ENCODE measurements at places on chromosomes 3 and 15.

GRCh38 chr3:195196266-195196665, 74.7 kb downstream of the XXYLT1 start:
- H3K36me3 ChIP-seq, result no peaks in the 10 kb centered on the region
- H3K4me3 ChIP-seq, result no peak overlapping the region
- H3K27me3 ChIP-seq, result no peaks in the 10 kb centered on the region
- peaks cover 27% of the 10 kb centered on the region for H3K4me1 ChIP-seq
- H3K27ac ChIP-seq, result peak overlapping the region; percentile 36

GRCh38 chr3:61323094-61323493, 71.8 kb upstream of the FHIT start:
- no peaks in the 10 kb centered on the region for H3K36me3 ChIP-seq
- H3K27ac ChIP-seq, result no peak overlapping the region
- no peak overlapping the region for H3K4me3 ChIP-seq
- H3K4me1 ChIP-seq, result no peaks in the 10 kb centered on the region

DNA sequence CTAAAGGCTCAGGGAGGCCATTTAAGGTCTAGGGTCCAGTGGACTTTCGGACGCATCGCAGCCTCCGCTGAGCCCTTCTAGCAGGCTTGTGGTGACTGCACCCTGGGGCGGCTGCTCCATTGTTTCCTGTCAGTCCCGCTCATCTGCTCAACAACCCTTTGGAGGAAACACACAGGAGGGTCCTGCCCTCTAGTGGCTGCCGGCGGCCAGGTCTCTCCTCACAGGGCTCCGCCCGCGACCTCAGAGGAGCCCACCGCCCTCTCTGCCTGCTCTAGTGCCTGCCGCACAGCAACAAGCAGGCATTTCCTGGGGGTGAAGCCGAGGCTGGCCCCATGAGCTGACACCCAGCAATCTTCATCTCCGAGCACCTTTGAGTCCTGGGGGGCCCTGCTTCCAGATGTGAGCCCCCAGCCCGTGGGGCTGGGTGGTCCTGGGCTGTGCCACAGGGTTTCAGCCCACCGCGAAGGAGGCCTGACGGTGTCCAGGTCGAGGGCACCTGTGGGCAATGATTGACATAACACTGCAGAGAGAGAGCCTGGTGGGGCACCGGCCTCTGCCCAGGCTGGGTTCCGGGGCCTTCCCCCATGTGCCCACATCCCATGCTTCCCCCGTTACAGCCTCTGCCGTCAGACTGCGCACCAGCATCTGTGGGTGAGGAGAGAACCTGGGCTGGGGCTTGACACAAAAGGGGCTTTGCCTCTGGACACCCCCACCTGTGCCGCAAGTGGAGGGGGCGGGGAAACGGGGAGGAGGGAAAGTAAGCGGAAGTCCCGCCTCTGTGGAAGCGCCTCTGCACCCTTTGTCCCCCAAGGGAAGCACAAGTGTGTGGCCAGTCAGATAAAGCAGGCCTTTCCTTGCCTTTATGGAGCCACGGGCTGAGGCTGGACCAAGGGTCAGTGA, 27.0 kb upstream of the SFMBT1 start:
- H3K4me3 ChIP-seq, result peak overlapping the region; percentile 61
- no peaks in the 10 kb centered on the region for H3K36me3 ChIP-seq
- H3K27me3 ChIP-seq, result no peaks in the 10 kb centered on the region
- H3K27ac ChIP-seq, result peak overlapping the region; percentile 70

GRCh38 chr3:194682694-194683310, 2.9 kb upstream of the FAM43A start:
- H3K4me1 ChIP-seq, result no peaks in the 10 kb centered on the region
- H3K27me3 ChIP-seq, result no peaks in the 10 kb centered on the region
- no peak overlapping the region for H3K4me3 ChIP-seq
- DNase-seq, result peak; percentile 83
- no peaks in the 10 kb centered on the region for H3K36me3 ChIP-seq

DNA sequence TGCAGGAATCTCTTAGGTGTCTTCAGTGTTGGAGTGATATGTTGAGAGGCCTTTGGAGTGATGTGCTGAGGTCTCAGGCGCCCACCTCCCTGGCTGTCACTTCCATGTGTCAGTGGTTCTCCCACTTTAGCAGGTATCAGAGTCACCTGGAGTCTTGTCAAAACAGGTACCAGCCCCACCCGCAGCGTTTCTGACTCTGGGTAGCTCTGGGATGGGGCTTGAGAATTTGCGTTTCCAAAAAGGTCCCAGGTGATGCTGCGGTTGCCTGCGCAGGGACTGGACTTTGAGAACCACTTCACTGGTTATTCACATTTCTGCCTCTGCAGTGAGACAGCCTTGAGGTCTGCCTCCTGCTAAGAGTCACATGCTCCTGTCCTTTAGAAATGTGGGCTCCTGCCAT, 15.5 kb downstream of the UMPS start:
- H3K36me3 ChIP-seq, result peaks cover 15% of the 10 kb centered on the region
- H3K4me1 ChIP-seq, result no peaks in the 10 kb centered on the region
- no peaks in the 10 kb centered on the region for H3K27me3 ChIP-seq
- no peak for DNase-seq
- no peak overlapping the region for H3K4me3 ChIP-seq
- H3K27ac ChIP-seq, result no peak overlapping the region

DNA sequence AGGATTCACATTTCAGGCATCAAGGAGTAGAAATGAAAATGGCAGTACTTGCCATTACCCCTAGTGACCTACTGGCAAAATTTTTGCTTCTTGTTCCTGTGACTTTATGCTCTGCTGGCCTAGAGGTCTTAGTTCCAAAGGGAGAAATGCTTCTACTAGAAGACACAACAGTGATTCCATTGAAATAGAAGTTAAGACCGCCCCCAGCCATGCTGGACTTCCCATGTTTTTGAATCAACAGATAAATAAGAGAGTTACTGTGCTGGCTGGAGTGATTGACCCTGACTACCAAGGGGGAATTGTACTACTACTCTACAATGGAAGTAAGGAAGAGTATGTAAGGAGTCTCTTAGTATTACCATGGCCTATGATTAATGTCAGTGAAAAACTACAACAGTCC, 196.2 kb upstream of the AZI2 start:
- H3K27ac ChIP-seq, result no peak overlapping the region
- no peak overlapping the region for H3K4me3 ChIP-seq
- H3K27me3 ChIP-seq, result no peaks in the 10 kb centered on the region
- no peak for DNase-seq
- no peaks in the 10 kb centered on the region for H3K36me3 ChIP-seq

DNA sequence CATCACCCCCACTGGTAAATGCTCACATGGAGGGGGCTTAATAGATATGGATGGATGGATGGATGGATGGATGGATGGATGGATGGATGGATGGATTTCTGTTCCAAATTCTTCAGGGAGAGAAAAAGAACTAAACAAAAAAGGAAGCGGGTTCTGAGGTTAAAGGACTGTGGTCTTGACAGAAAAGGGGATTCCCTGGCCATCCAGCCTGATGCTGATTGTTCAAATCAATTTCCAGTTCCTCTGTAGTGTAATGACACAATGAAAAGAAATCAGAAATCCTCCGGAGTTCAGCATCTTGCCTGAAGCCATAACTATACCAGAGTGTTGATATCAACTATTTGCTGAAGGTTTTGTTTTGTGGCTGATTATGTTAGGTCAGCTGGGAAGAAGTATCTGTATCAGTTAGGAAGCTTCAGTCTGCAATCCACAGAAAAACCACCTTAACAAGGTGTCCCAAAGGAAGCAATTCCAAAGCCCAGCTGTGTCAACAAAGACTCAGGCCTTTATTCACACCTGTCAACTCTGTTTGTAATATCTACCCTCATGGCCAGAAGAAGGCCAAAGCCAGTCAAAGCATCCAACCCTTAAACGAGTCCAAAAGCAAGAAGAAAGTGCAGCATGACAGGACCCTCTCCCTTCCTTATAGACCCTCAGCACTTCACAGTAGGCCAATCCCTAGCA, 24.5 kb upstream of the RASA2 start:
- H3K27me3 ChIP-seq, result no peaks in the 10 kb centered on the region
- no peak overlapping the region for H3K4me3 ChIP-seq
- H3K4me1 ChIP-seq, result no peaks in the 10 kb centered on the region

GRCh38 chr3:123953735-123954134, 7.3 kb downstream of the CCDC14 start:
- H3K4me3 ChIP-seq, result no peak overlapping the region
- no peak overlapping the region for H3K27ac ChIP-seq
- no peaks in the 10 kb centered on the region for H3K27me3 ChIP-seq
- no peaks in the 10 kb centered on the region for H3K4me1 ChIP-seq
- no peaks in the 10 kb centered on the region for H3K36me3 ChIP-seq
- DNase-seq, result no peak

GRCh38 chr3:88528494-88528893, 378.7 kb downstream of the C3orf38 start:
- no peak overlapping the region for H3K4me3 ChIP-seq
- no peaks in the 10 kb centered on the region for H3K4me1 ChIP-seq
- no peaks in the 10 kb centered on the region for H3K36me3 ChIP-seq
- no peak overlapping the region for H3K27ac ChIP-seq
- no peak for DNase-seq

DNA sequence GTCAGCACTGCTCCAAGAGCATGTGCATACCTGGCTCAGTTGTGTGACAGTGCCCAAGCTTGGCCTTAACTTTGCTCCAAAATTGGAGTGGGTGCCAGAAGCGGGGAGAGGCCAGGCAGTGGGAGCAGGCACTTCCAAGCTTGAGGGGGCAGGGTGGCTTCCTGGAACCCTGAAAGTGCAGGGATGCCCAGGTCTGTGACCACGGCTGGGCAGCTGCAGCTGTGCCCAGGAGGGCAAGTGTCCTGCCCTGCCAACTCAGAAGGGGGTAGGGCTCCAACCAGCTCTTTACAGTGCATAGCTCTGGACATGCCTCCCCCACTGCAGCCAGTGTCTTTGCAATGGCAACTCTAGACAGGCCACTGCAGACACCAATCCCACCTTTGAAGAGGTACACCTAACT, 478.6 kb downstream of the OTOL1 start:
- no peak overlapping the region for H3K27ac ChIP-seq
- H3K4me1 ChIP-seq, result no peaks in the 10 kb centered on the region
- H3K4me3 ChIP-seq, result no peak overlapping the region
- H3K27me3 ChIP-seq, result no peaks in the 10 kb centered on the region

DNA sequence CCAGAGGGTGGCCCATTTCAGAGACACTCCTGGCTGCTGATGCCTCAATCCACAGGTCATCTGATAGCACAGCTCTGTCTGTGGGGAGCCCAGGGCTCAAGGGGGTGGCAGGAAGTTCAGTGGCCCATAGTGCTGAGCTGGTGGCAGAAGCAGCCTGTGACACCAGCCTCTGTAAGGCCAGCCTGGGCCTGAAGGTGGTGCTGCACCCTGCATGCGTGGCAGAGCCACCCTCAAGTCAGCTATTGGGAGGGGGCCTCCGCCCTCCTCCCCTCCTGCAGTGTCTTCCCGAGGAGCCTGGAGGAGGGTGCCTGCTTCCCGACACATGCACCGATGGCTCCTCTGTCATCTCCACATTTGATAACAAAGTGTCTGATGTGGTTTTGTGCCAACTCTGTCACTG, 3.0 kb downstream of the PLA1A start:
- H3K4me3 ChIP-seq, result no peak overlapping the region
- no peaks in the 10 kb centered on the region for H3K27me3 ChIP-seq
- no peak for DNase-seq
- no peaks in the 10 kb centered on the region for H3K36me3 ChIP-seq
- peaks cover 8% of the 10 kb centered on the region for H3K4me1 ChIP-seq
- H3K27ac ChIP-seq, result no peak overlapping the region

DNA sequence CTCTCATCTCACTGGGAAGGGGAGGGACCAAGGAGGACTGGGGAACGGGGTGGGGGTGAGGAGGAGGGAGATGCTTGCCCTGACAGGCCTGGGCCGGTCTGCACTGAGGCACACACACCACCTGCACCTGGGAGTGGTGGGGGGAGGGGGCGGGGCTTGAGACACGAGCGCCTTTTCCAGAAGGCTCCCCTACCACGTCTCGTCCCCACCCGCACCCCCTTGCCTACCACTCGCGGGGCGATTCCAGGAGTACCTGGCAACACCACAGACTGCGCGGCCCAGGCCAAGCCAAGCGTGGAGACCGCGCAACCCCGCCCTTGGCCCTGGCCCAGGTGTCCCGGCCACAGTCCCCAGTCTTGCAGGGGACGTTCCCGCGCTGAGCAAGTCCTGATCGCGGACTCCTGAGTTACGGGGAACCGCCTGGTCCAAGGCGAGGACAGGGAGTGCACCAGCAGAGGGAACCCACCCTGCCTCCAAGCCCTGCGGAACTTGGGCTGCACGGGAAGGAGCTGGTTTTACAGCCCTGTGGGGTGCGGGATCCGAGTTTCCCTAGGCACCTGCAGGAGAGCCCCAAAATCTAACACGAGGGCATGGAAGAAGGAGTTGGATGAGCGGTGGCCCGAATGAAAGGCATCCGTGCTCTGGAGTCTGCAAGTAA, 68.1 kb upstream of the SH3GL3 start:
- no peak overlapping the region for H3K27ac ChIP-seq
- peaks cover 4% of the 10 kb centered on the region for H3K4me1 ChIP-seq
- no peak for DNase-seq

- no peaks in the 10 kb centered on the region for H3K27me3 ChIP-seq
- H3K4me3 ChIP-seq, result no peak overlapping the region
- no peak for DNase-seq
Observed at GRCh38 chr3:43071313-43071893, 34.5 kb downstream of the POMGNT2 start.

GRCh38 chr3:180720012-180720411, 40.7 kb upstream of the CCDC39 start:
- no peak overlapping the region for H3K4me3 ChIP-seq
- H3K36me3 ChIP-seq, result no peaks in the 10 kb centered on the region
- no peak overlapping the region for H3K27ac ChIP-seq
- H3K4me1 ChIP-seq, result no peaks in the 10 kb centered on the region

GRCh38 chr3:14216257-14217048, 37.8 kb downstream of the LSM3 start:
- H3K4me1 ChIP-seq, result no peaks in the 10 kb centered on the region
- peak overlapping the region; percentile 45 for H3K4me3 ChIP-seq
- no peak for DNase-seq

DNA sequence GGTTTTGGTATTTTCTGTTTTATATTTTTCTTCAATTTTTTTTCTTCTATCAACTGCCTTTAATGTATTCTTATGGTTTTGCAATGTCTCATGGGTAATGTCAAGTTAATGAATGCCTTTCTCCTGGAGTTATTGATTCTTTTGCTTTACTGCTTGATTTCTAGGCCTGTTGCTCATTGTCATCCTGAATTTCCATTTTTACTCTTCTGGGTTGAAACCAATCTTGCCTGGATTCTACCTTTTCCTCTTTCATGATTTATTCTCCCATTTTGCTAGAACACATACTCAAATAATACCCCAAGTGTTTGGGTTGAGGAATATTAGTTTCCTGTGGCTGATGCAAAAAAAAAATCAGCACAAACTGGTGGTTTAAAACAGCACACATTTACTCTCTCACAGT, 315.2 kb upstream of the PDZRN3 start:
- no peak for DNase-seq
- H3K4me1 ChIP-seq, result no peaks in the 10 kb centered on the region
- H3K4me3 ChIP-seq, result no peak overlapping the region
- no peaks in the 10 kb centered on the region for H3K36me3 ChIP-seq

GRCh38 chr15:29470311-29470710, 200.7 kb upstream of the NSMCE3 start:
- no peaks in the 10 kb centered on the region for H3K36me3 ChIP-seq
- H3K4me1 ChIP-seq, result peaks cover 8% of the 10 kb centered on the region
- H3K27me3 ChIP-seq, result no peaks in the 10 kb centered on the region
- H3K27ac ChIP-seq, result no peak overlapping the region
- DNase-seq, result no peak
- H3K4me3 ChIP-seq, result no peak overlapping the region

- H3K36me3 ChIP-seq, result no peaks in the 10 kb centered on the region
- H3K4me3 ChIP-seq, result no peak overlapping the region
- H3K27ac ChIP-seq, result no peak overlapping the region
- no peak for DNase-seq
Observed at GRCh38 chr15:71249986-71250385, 134.7 kb downstream of the THSD4 start.

- H3K27ac ChIP-seq, result no peak overlapping the region
- no peak overlapping the region for H3K4me3 ChIP-seq
- no peaks in the 10 kb centered on the region for H3K4me1 ChIP-seq
- DNase-seq, result no peak
Observed at GRCh38 chr3:182435860-182436259, 357.4 kb upstream of the ATP11B start.

All from sigmoid colon (tissue), 7 donors.